ENCODE measurements at places on chromosomes 7 and 10. TPM values are rescaled to one million over a fixed set of nuclear protein-coding genes. Genes with fewer than 3 reads are reported as not detected.

The SFTPA1 gene
- total RNA-seq, result not detected

The ZNF786 gene
- 1.8 TPM for total RNA-seq

The HMX3 gene
- total RNA-seq, result not detected

The IFIT1B gene
- total RNA-seq, result not detected

The PTPN20 gene
- 4.4 TPM for total RNA-seq

The KLF14 gene
- total RNA-seq, result 1.6 TPM

The AEBP1 gene
- total RNA-seq, result 51.9 TPM

The AOC1 gene
- total RNA-seq, result 1.6 TPM

The TRPV5 gene
- not detected for total RNA-seq

DNA sequence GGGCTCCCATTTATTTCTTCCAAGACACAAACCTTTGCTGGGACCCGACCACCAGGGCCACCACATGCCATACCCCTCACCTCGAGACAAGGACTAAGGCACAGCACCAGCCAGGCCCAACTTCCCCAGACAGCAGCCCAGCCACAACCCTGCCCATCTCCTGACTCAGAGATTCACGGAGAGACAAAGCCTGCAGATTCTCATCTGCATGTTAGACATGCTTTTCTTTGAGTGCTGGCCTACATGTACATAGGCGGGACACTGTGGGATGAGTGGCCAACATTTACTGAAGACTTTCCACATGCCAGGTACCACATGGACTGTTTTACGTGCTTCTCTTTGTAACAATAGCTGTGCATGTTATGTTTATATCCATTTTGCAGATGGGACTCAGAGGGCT is 221.3 kb upstream of the ZMIZ1 start:
- no peak for DNase-seq

- no peak for DNase-seq
These were observed 786 bp upstream of the AKR1C4 start for GRCh38 chr10:5195727-5196374.

- peak; percentile 60 for DNase-seq
These were observed 93.4 kb downstream of the DOCK4 start for GRCh38 chr7:112112822-112113255.

- DNase-seq, result no peak
These were observed 128.9 kb upstream of the FZD1 start for GRCh38 chr7:91135300-91135699.

DNA sequence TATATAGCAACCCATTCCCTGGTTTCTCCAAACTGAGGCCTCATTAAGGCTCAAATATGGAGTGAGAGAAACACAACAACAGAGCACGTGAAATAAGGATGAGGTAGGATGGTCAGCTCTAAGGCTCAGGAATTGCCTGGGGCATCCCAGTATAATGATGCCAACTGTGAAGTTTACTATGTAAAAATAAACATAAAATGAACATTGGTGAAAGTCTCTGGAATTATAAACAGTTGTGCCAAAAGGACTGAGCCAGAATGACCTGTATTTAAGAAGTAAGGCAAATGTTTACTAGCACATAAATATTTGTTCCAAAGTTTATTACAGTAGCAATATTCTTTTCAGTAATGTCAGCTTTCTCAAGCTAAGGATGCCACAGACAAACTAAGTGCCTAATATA is 64.6 kb downstream of the ZNF680 start:
- no peak for DNase-seq

- no peak for DNase-seq
These were observed 22.7 kb upstream of the WASHC2A start for GRCh38 chr10:50044941-50045664.

GRCh38 chr7:97479740-97480290 is 252.1 kb upstream of the TAC1 start:
- no peak for DNase-seq

GRCh38 chr10:51368943-51369342 is 294.7 kb downstream of the PRKG1 start:
- DNase-seq, result peak; percentile 21

DNA sequence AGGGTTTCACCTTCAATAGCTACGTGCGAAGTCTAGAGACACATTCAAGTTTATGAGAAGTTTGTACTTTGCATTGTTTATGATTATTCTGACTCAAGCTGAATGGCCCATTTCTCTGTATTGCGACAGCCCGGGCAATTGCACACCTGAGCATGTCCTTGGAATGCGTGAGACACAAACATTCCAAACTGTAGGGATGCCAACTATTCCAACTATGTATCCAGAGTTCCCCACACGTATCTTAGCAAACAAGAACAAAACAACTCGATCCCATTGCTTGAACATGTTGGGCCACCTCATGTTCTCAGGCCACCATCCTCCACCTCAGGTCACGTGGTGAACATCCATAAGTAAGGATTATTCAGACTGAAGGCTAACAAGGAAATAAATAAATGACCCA is 51.4 kb upstream of the EGFR start:
- peak; percentile 27 for DNase-seq

DNA sequence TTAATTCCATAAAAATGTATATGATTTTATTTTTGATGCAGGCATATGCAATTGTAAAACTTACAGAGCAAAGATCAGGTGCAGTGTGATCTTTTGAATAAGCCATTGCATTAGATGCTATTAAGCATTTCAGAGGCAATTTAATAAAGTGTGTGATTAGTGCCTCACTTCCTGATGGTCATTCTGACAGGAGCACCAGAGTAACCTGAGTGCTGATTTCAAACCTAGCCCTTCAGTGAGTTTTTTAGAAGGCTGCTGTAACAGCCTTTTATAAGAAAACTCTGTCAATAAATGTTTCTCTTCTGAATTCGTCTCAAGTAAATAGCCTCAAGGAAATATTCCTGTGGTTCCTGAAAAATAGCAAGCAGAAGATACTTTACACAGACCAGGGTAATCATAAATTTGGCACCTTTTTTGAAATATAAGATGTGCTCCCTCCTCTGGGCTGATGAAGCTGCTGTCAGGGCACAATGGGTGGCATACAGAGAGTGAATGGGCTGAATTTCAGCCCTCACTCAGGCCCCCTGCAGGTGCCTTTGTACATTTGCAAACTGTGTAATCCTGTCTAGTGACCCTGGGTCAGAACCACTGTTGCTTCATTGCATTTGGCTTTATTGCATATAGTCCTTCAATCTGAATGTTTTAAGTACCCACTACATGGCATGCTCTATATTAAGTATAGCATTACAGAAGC is 193.7 kb upstream of the CSTF2T start:
- no peak for DNase-seq

- DNase-seq, result no peak
These were observed 15.5 kb upstream of the PFKFB3 start for GRCh38 chr10:6187278-6187677.

- no peak for DNase-seq
These were observed 274.0 kb upstream of the GLI3 start for GRCh38 chr7:42511027-42511426.

- DNase-seq, result peak; percentile 78
These were observed 177.3 kb upstream of the PHYHIPL start for GRCh38 chr10:58998924-58999713.

- no peak for DNase-seq
These were observed 240.8 kb downstream of the KIF20B start for GRCh38 chr10:89942217-89942616.

Measured in body of pancreas (tissue), 4 donors.